ENCODE measurements at places on chromosomes 16 and 17.

DNA sequence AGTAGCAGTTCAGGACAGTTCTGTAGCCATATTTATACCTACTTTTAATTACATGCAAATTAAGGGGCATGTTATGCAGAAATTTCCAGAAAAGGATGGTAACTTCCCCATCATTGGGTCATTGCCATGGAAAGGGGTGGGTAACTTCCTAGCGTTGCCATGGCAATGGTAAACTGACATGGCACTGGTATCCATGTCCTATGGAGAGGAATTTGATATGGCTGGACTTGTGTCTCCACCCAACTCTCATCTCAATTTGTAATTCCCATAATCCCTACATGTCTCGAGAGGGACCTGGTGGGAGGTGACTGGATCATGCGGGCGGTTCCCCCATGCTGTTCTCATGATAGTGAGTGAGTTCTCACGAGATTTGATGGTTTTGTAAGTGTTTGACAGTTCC is 35.6 kb upstream of the CACNG4 start:
- DNase-seq: no peak

DNA sequence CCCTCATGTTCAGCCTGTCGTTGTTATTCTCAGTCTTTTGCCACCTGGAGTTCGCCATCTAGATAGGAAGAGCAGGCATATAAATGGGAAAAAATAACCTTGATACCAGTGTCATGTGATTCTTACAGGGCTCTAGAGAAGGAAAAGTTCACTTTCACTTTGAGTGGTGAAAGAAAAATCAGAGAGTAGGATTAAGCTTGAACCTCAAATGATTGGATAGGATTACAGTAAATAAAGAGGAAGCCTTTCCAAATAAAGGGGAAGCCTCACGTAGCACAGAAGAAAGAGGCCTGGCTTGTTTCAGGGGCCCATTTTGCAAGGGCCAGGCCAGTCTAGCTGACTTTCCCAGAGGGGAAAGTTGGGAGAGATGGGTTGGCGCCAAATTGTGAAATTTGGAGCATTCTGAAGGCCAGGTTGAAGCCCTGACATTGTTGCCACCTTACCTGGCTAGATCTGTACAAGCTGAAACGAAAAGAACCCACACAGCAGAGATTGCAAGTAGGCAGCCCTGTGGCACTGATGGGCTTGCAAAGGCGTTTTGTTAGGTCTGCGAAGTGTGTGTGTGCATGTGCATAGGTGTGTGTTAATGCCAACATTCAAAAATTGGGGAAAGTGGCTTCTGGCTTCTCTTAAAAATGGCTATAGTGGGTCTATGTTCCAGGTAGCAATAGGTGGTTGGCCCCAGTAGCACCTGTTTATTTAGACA is 38.8 kb downstream of the TMC6 start:
- no peak for DNase-seq

- no peak for DNase-seq
Observed at GRCh38 chr17:10121971-10122707, 76.3 kb downstream of the GAS7 start.

GRCh38 chr17:19619705-19620325 is 28.7 kb upstream of the ALDH3A2 start:
- no peak for DNase-seq

DNA sequence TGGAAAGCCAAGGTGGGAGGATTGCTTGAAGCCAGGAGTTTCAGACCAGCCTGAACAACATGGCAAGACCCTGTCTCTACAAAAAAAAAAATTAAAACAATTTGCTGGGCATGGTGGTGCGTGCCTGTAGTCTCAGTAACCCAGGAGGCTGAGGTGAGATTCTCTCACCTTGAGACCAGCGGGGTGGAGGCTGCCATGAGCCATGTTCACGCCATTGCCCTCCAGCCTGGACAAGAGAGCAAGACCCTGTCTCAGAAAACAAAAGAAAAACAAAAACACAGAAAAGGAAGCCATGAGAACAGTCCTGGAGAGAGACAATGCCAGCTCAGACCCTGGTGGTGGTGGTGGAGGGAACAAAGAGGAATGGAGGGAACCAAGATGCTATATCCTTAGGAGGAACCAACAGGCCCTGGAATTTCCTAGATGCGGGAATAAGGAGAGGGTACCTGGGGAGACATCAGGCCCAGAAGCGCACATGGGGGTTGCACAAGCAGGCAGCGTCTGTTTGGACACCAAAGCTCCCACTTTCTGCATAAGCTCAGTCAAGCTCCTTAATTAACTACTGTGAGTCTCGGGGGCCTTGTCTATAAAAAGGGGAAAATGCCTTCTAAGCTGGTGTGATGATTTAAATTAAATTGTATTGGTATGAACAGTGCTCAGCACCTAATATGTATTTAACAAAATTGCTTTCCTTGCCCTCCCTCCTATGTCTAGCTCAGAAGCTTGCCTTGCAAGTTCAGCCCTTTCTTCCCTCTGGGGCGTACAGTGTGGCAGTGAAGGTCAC is 143.8 kb downstream of the CCT6B start:
- DNase-seq: no peak

- DNase-seq: no peak
Observed at GRCh38 chr16:73568769-73569168, 520.8 kb upstream of the ZFHX3 start.

GRCh38 chr17:82228842-82229697 is at the start of gene SLC16A3:
SLC16A3 (plus strand) TSS chr17:82229042; CDS start chr17:82236009, 6,967 bp downstream.
- no peak for DNase-seq

GRCh38 chr17:74818291-74818938 is 41.3 kb downstream of the GRIN2C start:
- DNase-seq: no peak

GRCh38 chr17:70791748-70792443 is 622.6 kb downstream of the KCNJ2 start:
- DNase-seq: no peak

- DNase-seq: no peak
Observed at GRCh38 chr16:28563218-28563617, 9.5 kb downstream of the SGF29 start.

DNA sequence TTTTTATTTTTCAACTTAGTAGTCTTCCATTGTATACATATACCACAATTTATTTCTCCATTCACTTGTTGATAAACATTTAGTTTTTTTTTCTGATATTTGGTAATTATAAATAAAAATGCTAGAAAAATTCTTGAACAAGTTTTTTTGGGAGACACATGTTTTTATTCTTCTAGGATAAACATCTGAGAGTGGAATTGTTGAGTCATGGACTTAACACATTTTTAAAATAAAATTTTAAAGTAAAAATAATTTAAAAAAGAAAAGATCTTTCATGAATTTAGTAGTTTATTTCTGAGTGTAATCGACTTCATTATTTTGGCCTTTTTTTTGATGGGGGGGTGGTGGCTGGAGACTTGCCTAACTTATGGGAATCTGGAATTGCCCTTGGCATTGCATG is 391.1 kb downstream of the KCNJ2 start:
- DNase-seq: no peak

DNA sequence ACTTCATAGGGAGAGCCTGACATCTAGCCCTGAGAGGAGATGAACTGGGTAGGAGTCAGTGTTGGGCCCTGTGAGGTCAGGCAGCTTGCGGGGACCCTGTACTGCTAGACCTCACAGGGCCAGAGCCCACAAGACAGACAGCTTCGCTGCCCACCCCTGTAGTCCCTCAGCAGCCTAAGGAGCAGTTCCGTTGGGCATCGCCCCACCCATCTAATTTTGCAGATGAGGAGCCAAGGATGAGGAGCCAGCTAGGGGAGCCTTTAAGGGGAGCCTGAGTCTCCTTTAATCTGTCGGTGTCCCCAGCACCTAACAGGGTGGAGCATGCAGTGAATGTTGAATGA is 755 bp upstream of the TUFM start:
- DNase-seq: no peak

DNA sequence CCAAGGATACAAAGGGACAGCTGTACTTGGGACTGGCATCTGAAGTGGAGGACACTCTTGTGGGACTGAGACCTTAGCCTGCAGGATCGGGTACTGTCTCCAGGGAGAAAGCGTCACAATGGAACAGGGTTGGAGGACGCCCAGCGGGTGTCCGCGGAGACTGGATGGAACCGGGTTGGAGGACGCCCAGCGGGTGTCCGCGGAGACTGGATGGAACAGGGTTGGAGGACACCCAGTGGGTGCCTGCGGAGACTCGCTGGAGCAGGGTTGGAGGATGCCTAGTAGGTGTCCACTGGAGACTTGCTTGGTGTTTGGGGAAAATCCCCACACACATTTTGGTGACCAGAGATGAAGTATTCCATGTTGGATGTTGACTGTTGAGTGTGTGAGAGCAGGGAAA is at the start of gene MYADML2:
TSS of gene MYADML2 (minus strand) at position 45 of the 400 bp plus-strand sequence. CDS start 5,492 bp downstream, outside the sequence.
- DNase-seq: no peak

- no peak for DNase-seq
Observed at GRCh38 chr16:28984619-28985135, at the start of gene LAT. LAT (plus strand) TSS chr16:28985052; CDS start chr16:28985418, 366 bp downstream.

- DNase-seq: no peak
Observed at GRCh38 chr17:42130310-42130936, 7.8 kb downstream of the HSPB9 start.

DNA sequence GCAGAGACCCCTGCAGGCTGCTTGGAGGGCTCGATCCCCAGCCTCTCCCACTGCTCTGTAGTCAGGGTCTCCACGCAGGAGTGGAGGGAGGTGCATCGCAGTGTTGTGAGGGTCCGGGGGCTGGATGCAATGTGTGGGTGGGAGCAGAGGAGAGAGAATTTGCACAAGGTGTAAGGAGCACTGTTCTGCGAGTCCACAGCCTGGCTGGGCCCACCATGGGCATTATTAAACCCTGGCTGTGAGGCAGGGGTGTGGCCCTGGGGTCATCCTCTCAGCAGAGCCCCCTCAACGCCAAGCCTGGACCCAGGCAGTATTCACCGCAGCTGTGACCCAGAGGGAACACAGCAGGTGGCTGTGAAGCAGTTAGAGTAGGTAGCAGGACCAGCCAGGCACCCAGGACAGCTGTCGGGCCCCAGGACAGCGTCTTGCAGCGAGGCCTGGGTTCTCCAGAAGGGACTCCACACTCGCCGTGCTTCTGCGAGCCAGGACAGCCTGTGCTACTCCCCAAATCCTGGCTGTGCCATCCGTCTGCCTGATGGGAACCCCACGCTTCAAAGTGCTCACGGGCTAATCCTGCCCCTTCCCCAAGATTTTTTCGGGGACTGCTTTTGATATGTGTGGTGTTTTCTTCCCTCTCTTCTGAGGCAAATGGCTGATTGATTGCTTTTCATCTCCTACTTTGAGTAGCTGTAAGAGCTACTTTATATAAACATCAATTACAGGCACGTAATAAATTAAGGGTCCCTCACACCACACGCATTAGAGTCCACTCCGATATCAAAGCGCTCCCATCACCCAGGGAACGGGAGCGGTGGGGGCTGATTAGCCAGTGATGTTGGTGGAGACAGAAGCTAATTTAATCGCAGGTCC is 100.9 kb upstream of the GSE1 start:
- DNase-seq: no peak

- DNase-seq: no peak
Observed at GRCh38 chr17:9364837-9365430, 210.7 kb downstream of the STX8 start.

GRCh38 chr16:85843471-85844168 is 44.1 kb downstream of the COX4I1 start:
- DNase-seq: no peak

DNA sequence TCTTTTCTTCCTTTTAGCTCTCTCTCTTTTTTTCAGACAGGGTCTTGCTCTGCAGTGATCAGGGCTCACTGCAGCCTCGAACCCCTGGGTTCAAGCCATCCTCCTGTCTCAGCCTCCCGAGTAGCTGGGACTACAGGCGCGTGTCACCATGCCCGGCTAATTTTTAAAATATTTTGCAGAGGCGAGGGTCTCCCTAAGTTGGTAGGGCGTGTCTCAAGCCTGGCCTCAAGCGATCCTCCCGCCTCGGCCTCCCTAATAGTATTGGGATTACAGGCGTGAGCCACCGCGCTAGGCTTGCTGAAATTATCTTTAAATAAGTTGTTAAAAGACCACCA is 797 bp upstream of the SNX11 start:
- no peak for DNase-seq

- no peak for DNase-seq
Observed at GRCh38 chr17:70169709-70170597, 621 bp downstream of the KCNJ2 start.

DNA sequence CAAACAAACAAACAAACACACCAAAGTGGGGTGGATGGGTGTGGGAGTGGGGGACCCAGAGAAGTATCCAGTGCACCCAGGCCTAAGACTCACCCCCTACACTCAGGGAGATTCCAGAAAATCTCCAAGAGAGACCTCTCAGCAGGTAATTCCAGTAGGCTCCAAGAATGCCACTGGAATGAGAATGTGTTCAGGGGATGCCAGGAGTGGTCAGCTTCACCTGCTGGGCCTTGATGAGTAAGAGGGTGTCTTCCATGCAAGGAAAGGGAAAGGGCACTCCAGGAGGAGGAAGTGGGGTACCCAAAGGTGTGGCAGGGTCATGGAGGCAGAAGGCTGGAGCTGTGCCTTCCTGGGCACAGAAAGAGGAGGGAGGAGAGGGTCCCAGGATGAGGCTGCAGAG is 9.9 kb downstream of the CDH1 start:
- DNase-seq: no peak

DNA sequence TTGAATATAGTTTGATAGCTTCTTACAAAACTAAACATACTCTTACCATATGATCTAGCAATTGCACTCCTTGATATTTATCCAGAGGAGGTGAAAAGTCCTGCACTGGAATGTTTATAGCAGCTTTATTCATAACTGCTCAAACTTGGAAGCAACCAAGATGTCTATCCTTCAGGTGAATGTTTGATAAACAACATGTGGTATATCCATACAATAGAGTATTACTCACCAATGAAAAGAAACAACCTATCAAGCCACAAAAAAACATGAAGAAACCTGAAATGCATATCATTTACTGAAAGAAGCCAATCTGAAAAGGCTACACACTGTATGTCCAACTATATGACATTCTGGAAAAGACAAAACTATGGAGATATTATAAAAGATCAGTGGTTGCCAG is 16.1 kb downstream of the STAT3 start:
- no peak for DNase-seq

- no peak for DNase-seq
Observed at GRCh38 chr16:87874639-87875427, 5.5 kb upstream of the SLC7A5 start.

GRCh38 chr17:2595716-2596115 is 2.3 kb downstream of the PAFAH1B1 start:
- DNase-seq: no peak

DNA sequence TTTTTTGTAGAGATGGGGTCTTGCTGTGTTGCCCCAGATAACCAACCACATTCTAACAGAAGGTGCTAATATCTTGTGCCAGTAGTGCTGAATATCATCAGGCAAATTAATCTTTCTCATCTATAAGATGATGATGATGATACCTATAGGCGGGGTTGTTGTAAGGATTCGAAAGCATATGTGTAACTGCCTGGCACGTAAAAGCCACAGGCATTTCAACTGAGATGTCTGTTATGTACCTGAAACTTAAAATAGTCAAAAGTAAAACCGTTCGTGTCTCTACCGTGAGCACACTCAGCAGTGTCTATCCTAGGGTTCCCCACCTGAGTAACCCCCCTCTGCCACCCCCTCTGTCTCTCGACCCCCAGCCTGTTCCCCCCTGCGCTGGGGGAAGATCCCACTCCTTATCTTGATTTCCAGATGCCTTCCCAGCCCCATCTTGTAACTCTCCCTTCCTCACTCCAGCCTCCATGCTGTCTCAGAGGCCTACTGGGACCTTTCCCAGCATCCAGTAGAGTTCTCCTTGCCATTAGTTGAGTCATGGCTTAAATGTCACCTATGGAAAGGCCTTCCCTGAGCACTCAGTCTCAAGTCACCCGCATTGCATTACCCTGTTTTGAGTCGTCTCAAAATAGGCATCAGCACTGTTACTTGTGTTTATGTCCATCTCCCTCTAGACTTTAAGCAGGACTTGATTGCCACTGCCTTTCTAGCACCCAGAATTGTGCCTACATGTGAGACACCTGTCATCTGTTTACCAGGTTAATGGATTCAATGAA is 34.1 kb downstream of the CDRT15 start:
- no peak for DNase-seq

- DNase-seq: no peak
Observed at GRCh38 chr17:29546830-29547229, 20.0 kb downstream of the ABHD15 start.

All from hypothalamus (tissue), 51 donors.